D341Med (cell line): ENCODE measurements at places on chromosomes 1 and 21.

DNA sequence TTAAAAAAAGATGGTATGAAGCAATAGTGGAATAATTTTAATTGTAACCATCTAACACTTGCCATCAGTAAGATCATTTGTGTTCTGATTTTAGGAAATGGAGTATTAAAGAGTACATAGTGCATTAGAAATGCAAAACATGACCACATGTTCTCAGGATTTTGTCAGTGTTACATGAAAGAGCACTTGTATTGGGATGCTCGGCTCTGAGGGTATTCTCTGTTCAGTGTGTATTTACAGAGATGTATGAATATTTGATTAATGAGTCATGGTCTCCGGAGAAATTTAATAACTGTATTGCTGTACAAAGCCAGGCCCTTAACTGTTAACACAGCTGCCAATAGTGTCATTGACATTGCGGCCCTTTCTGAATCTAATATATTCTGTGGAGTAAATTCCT, 91.7 kb downstream of the ATG4C start:
- no peak for DNase-seq

GRCh38 chr1:205392650-205393049, 29.2 kb downstream of the LEMD1 start:
- no peak for DNase-seq

DNA sequence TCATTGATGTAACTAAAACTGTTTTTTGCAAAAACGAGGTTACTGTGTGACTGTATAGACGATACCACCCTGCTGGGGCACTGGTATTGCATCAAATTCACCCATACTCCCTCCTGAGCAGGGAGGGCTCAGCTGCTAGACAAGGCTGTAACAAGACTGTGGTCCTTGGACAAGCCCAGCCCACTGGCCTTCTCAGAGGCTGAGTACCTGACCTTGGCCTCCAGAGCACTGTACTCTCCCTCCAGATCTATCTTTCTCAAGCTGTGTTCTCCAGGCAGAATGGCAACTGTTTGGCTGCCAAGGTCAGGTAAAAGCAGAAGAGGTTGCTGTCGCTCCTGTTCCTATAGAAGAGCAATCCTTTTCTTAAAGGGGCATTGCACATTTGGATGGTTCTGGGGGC, 8.5 kb downstream of the OLFML2B start:
- DNase-seq, result no peak

- DNase-seq, result no peak
These were observed 193.8 kb downstream of the KCNH1 start for GRCh38 chr1:210940081-210940617.

- no peak for DNase-seq
These were observed 734.5 kb downstream of the PTPRU start for GRCh38 chr1:29970747-29971325.

DNA sequence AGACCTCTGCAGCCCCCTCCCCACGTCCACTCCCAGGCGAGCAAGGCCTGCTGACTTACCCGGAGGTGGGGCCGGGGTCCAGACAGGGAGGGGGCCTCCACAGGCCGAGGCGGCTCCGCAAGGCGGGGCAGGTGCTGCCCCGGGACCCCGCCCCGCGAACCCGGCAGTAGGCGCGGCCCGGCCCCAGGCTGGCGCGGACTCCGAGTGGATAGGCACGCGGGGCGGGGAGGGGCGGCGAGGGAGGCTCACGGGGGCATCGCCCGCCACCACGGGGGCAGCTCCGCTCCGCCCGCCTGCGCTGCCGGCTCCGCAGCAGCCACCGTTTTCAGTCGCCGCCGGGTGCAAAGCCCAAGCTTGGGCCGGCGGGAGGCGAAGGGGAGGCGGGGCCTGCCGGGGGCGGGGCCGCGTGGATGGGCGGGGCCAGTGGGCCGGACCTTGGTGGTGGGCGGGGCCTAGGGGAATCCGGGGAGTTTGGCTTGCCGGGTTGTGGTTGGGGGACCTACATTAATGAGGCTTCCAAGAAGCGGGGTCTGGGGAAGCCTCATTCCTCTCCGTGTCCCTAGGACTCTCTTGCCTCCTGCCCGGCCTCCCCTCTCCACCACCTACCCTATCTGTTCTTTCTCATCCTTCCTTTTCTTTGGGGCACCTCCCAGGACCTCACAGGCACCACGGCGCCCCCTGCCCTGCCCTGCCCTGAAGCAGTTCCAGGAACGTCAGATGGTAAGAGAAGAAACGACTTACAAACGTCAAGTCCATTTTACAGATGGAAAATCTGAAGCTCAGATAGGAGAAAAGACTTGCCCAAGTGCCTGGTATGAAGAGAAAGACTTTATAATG, at the start of gene RIMS3:
Gene RIMS3 (minus strand): TSS at position 348 of the 837 bp plus-strand sequence. CDS start 23,757 bp downstream, outside the sequence.
- peak; percentile 93 for DNase-seq

DNA sequence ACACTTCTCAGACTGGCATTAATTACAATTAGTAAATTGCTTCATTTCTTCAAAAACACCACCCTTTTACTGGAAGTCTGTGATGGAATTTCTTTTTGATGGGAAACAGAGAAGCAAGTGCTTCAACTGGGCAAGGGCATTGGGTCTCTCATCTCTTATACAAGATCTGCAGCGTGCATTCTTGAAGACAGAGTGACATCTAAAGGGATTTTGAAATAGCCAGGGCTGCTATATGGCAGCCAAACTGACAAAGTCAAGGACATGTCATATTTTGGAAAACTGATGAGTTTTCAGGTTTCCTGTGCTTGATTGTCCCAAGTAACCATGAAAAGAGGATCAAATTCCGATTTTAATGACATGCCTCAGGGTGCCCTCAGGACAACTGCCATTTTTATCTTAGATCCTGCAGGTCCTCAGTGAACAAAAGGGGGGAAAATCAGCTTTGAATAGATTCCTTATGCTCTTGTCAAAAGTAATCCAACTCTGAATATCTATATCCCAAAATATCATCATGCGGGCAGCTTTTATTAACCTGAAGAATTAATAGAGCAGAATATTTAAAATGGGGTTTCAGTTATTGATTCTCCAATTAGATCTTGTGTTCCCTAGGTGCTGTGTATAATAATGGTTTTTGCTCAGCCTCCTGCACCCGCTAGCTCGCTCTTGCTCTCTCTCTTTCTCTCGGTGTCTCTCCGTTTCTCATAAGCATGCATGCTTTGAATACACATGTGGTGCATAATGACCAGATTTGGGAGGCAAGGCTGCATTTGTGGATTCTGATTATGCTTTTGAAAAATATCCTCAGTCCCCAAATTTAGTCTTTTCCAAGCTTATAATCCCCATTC, 221.8 kb downstream of the TTLL7 start:
- no peak for DNase-seq
